ENCODE measurements at places on chromosomes 4 and X.

DNA sequence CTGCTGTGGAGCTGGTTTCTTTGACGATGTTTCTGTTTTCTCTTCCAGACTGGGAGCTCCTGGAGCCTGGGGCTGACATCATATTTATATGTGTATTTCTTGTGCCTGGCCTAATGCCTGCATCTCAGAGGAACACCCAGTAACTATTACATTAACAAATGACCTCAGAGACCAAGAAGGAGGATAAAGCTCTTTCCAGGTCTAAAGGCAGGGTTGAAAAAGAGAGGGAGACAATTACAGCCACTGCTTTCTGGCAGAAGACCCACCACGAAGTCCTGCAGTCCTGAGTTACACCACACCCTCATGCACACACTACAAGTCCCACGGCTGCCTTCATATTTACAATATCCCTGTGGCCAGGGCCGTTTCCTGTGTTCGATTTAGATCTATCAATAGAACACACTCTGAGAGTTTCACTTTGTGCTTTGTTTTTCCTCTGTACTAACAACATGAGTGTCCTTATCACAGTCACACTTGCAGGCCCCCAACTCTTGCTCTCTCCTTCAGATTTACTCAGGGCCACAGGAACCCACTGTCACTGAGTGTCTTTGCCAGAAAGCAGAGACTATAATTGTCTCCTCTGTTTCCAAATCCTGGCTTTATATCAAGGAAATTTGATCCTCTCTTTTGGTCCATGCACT is 535.5 kb downstream of the MID1IP1 start:
- DNase-seq = no peak

- DNase-seq = no peak
Observed at GRCh38 chr4:63080934-63081333, 1328.3 kb downstream of the TECRL start.

- no peak for DNase-seq
Observed at GRCh38 chr4:48093991-48094416, 40.0 kb downstream of the TXK start.

DNA sequence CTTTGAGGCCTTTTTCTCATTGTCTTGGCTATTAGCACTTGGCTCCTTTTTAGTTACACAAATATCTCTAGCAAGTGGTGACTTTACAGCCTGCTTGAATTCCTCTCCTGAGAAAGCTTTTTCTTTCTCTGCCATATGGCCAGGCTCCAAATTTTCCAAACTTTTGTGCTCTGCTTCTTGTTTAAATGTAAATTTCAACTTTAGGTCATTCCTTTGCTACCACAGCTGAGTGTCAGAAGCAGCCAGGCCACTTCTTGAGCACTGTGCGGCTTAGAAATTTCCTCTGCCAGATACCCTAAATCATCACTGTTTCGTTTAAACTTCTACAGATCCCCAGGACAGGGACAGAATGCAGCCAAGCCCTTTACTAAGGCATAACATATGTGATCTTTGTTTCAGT is 222.4 kb downstream of the FBXO8 start:
- DNase-seq = no peak

- peak; percentile 23 for DNase-seq
Observed at GRCh38 chr4:173318648-173319211, 15.4 kb downstream of the HMGB2 start.

DNA sequence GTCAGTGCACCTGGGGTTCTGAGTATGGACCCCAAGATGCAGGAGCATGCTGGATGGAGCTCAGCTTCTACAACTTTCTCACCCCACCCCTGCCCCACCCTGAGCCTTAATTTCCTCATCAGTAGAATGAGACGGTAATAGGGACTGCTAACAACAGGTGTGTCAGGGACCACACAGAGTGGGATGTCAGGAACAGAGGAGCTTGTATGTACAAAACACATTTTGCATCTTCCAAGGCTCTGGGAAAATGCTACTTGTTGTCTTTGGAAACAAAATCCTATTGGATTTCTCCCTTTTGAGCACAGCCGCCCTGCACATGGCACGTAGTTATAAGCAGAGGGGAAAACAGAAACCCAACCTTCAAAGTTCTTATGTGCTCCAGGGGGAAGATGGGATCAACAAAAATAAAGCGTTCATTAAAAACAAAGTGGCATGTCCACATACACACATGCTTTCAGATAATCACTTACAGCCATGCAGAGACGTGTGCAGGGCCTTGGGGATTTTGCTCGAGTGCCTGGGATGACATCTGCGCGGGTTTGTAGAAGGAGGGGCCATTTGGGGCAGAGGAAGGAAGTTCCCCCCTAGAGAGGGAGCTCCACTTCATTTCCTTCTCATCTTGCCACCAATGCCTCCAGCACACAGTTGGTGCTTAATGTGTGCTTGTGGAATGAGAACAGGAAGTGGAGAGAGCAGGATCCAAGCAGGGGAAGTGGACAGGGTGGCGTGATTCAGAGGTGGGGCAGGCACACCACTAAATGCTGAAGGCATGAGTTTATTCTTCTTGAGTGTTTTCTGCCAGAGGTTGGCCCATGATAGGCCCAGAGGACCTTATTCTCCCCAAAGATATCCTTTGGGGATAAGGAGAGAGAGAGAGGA is 138.9 kb downstream of the SMIM20 start:
- DNase-seq = no peak

DNA sequence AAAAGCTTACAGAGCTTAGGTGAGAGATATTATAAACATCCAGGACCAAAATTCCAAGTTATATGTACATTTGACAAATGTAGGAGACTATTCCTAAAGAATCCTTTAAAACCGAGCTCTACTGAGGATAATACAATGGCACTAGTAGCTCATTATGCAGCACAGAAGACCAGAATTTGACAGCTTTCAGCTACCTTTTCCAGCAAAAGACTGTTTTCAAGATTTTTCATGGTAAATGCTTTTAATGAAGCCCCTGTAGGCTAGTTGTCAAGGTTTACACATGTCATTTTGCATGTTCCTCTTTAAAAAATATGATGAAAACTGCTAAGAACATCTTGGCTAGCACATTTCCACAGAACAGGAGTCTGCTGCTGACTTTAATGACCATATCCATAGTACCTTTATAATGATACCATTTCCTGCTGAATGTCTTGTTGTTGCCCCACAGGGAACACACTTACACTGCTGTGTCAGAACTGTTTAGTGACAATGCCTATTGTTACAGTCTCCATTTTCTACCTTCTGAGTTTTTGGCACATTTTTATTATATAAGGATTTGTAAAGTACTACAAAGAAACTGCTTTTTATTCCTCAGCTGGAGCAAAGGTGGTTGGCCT is 1382.3 kb downstream of the RAPGEF2 start:
- no peak for DNase-seq

- no peak for DNase-seq
Observed at GRCh38 chr4:157095716-157096115, 19.8 kb downstream of the GLRB start.

- DNase-seq = no peak
Observed at GRCh38 chr4:126959056-126959745, 673.6 kb upstream of the INTU start.

GRCh38 chrX:154432210-154432609 is 3.7 kb downstream of the ATP6AP1 start:
- no peak for DNase-seq

DNA sequence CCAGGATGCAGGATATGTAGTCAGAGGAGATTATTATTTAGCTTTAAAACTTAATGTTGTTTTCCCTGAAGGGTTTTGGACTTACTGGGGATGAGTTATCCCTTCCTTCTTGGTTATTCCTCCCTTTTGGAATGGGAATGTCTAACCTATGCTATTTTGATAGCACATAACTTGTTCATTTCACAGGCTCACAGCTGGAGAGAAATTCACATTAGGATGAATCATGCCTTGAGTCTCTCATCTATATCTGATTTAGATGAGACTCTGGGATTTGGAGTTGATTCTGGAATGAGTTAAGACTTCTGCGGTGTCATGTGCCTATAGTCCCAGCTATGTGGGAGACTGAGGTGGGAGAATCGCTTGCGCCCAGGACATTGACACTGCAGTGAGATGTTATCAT is 81.1 kb downstream of the ATP11C start:
- no peak for DNase-seq

DNA sequence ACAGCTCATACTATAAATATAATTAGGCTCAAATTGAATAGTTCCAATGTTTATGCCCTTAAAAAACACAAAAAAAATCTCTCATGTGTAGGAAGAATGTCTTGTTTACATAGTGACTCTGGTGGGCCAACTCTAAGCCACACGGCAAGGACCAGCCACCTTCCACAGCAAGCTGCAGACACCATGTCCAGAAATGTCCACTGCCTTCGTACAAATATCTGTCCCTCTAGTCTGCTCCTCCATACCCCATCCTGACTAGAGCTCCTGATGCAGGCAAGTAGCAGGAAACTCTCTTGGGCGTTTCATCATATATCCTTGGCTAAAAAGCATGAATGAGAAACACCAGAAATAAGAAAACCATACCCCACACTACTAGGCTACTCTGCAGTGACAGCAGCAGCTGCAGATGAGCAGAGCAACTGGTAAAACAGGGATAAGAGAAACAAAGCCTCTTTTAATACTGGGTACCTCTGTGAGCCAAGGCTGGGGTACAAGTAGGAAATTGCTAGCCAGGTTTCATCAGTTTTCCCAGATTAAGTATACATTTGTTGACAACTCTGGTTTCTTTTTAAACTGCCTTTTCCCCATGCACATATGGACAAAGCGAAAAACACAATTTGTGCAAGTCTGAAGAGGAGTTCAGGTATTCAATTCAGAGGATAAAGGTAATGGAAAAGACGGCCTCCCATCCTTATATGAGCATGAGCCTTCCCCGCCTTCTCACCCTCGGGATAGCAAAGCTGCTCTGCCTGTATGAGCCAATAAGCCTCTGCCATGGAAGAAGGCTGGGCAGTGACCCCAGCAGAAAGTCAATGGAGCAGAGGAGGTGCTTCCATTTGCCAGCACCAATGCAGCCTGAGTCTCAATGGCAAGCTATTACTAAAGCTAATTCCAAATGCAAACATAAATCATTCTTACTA is 245.4 kb downstream of the DCLK2 start:
- DNase-seq = peak; percentile 28

DNA sequence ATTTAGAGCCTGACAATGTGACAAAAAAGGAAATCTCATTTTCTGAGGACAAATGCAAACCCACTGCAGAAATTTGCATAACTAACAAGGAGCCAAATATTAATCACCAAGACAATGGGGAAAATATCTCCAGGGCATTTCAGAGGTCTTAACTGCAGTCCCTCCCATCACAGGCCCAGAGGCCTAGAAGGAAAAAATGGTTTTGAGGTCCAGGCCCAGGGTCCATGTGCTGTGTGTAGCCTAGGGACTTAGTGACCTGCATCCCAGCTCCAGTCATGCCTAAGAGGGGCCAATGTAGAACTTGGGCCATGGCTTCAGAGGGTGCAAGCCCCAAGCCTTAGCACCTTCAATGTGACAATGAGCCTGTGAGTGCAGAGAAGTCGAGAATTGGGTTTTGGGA is 44.2 kb downstream of the P2RY10 start:
- DNase-seq = no peak

DNA sequence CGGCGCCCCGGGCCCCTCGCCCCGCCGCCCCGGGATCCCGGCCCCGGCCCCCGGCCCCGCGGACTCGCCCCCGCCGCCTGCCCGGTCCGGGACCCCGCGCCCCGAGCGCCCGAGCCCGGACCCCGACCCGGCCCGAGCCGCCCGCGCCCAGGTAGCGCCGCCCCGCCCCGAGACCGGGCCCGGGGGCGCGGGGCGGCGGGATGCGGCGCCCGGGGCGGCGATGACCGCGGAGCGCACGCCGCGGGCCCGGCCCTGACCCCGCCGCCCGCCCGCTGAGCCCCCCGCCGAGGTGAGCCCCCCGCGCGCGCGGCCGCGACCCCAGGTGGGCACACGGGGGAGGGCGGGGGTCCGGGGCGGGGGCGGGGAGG is 224 bp downstream of the FGFRL1 start:
- DNase-seq = no peak

GRCh38 chr4:61583696-61584095 is 383.6 kb downstream of the ADGRL3 start:
- DNase-seq = no peak

DNA sequence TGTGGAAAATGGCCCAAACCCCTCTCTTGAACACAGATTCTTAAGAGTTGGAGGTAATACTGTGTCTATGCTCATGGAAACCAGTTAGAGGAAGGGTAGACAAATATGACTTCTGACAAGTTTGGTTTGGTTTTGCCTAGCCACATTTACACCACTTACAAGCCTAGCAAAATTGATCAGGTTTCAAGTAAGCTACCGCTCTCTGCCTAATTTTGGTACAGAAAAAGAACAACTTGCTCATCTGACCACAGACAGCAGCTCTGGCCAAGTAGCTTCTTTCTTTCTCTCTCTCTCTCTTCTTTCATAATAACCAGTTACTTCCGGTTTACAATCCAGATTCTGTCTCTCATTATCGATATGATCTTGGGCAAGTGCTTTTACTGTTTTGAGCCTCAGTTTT is 260.0 kb downstream of the GLUD2 start:
- peak; percentile 6 for DNase-seq

- DNase-seq = no peak
Observed at GRCh38 chr4:71239365-71239764, 99.5 kb upstream of the SLC4A4 start.

GRCh38 chr4:120472447-120473131 is 405.9 kb upstream of the MAD2L1 start:
- no peak for DNase-seq

- DNase-seq = no peak
Observed at GRCh38 chr4:152564336-152564735, 28.4 kb upstream of the FBXW7 start.

DNA sequence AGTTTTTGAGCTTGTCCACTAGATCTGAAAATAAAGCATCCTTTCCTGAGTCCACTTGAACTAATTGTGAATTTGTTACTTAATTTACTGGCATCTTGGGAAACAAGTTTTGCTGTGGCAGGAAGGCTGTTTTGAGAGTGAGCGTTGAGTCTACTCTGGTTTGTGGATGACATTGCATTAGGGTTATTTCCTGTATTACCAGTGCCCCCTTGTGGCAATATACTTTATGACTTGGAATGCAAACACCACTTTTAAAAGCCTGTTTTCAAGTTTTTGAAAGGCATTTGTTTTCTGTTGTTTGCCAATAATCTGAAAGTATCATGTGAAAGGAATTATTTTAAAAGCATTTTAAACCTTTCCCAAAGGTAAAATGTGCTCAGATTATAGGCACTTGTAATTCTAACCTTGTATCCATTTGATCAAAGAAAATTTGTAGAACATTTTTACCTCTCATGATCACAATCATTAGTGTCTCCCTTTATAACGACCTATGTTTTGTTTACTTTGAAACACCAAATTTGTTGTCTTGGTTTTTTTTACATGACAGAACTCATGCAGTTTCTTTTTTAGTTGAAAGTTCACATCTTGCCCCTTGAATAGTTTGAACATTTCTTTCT is 18.0 kb upstream of the CYP2U1 start:
- peak; percentile 55 for DNase-seq

DNA sequence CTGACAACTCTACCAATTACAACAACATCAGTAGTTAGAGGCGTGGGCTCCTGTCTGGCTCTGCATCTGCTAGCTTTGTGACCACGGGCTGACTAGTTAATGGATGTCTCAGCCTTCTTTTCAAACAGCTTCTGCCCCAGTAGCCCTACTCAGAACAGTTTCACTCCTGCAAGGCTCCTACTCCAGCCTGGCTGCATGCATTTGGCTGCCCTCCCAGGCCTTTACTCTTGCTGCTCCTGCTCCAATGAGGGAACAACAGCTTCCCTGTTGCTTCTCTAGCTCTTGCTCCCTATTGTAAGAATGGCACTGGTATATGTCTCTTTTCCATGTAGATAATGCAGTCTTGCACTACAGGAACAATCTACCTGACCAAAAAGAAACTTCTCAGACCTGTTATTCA is 93.3 kb downstream of the TTC29 start:
- no peak for DNase-seq

Data from stromal cell of bone marrow (primary cell).